ENCODE measurements at places on chromosomes 7 and 10.

GRCh38 chr7:116862951-116863670 lies 724 bp downstream of the CAPZA2 start:
- no peak for DNase-seq

- no peak for DNase-seq
These were observed 279.6 kb downstream of the PPP1R3A start for GRCh38 chr7:113639221-113639620.

DNA sequence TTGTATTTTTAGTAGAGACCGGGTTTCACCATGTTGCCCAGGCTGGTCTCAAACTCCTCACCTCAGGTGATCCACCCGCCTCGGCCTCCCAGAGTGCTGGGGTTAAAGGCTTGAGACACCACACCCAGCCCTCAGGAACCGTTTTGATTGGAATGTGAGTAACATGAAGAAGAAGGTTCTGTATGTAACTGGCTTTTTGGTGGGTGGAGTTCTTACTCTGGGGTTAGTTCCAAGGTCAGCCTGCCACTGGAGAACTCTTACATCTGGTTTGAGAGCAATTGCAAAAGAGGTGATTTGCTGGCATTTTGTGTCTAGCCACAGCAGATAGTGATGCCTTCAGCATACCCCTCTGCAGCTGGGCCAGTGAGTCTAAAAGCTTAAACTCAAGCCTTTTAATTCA lies 457.8 kb upstream of the VSTM2A start:
- no peak for DNase-seq

DNA sequence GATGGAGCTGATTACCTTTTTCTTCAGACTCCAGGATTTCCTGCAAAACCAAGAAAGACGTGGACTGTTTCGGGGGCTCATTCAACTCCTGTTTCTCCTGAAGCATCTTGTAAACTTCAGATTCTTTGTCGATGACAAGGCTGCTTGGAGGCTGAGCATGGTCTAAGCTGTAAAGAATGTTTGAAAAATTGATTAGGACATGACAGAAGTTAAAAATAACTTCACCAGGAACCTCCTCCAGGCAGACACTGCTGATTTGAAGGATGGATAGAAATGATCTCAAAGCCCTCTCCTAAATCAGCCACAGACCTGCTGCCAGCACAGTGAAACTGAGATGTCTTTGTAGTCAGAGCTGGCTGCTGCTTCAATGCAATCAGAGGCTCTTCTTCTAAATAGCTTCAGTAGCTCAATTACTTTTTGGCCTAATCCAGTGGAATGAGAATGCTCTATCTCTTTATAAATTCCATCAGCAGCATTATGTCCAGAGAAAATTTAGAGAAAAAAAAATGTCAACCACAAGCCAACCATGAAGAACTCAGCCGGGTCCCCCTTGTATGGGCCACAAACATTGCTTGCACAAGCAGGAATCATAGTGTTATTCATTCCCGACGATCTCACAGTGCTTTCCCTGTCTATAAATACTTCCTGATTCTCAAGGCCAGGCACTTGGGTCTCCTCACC lies 43.5 kb downstream of the PDLIM1 start:
- DNase-seq: no peak

- no peak for DNase-seq
These were observed 26.8 kb upstream of the CYP2C8 start for GRCh38 chr10:95096143-95096542.

GRCh38 chr10:123645016-123645415 lies 21.1 kb upstream of the GPR26 start:
- no peak for DNase-seq
